ENCODE measurements at places on chromosomes 4 and X.

DNA sequence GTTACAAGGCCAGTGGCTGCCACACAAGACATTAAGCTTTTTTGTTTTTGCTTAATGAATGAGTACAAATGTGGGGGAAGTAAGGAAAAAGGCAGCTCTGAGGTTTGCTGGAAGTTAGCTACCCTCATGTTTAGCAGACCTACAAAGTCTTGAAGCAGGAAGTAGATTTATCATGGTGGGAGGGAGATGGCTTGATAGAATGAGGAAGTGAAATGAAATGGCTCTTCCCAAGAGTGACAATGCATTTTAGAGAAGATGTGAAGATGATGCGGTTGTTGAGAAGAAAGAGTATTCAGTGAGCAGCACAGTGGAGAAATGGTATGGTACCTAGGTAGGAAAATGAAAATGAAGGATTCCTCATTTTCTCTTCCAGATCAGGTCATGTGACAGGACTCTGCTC, 108.0 kb downstream of the SLIT2 start:
- DNase-seq, result no peak

- DNase-seq, result peak; percentile 93
These were observed 147.5 kb downstream of the TSPAN5 start for GRCh38 chr4:98510757-98511517.

- DNase-seq, result no peak
These were observed at the start of gene UGT2B11 for GRCh38 chr4:69214716-69215115. TSS of gene UGT2B11 (minus strand) at chr4:69214748. CDS start at chr4:69214722, 26 bp downstream.

DNA sequence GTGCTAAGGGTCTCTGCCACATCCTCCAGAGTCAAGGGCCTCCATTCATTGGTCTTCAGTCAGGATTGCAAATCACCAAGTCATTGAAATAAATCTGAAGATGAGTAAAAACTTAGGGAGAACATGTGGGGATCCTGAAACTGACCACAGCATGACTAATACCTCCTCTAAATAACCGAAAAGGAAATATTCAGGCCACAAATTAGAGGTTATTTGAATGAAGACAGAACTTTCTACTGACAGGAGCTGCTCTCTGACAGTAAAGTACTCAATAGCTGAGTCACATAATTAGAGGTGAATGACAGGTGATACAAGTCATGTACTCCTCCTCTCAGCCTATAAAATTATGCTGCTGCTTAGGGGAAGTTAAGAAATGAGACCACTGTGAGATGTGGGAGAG, 240.2 kb upstream of the F9 start:
- no peak for DNase-seq

DNA sequence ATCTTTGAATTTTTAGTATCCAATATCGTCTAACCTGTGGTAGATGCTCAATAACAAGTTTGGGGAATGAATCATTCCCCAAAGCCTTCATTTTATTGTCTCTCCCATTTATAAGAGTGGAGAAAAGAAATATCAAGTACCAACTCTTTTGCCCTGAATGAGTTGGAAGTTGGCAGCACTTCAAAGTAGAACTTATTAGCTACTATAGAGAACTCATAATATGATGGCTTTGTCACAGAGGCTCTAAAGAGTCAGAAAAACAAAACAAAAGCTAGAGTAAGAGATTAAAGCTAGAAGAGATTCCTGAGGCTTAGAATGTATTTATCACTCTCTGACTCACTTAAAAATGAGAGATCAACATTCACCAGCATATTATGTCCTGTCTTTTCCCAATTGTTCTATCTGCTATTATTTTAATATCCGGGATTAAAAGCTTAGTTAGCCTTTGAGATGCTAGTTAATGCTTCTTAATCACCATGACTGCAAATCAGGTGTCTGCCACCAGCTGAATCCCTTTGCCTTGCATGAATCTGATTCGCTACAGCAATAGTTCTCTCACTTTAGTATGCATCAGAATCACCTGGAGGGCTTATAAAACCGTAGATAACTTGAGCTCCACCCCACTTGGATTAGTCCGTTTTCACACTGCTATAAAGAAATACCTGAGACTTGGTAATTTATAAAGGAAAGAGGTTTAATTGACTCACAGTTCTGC, 77.9 kb downstream of the PALLD start:
- DNase-seq, result no peak

GRCh38 chr4:84389406-84389805, 109.7 kb downstream of the NKX6-1 start:
- no peak for DNase-seq

GRCh38 chrX:145630806-145631435, 186.7 kb upstream of the SLITRK2 start:
- no peak for DNase-seq

DNA sequence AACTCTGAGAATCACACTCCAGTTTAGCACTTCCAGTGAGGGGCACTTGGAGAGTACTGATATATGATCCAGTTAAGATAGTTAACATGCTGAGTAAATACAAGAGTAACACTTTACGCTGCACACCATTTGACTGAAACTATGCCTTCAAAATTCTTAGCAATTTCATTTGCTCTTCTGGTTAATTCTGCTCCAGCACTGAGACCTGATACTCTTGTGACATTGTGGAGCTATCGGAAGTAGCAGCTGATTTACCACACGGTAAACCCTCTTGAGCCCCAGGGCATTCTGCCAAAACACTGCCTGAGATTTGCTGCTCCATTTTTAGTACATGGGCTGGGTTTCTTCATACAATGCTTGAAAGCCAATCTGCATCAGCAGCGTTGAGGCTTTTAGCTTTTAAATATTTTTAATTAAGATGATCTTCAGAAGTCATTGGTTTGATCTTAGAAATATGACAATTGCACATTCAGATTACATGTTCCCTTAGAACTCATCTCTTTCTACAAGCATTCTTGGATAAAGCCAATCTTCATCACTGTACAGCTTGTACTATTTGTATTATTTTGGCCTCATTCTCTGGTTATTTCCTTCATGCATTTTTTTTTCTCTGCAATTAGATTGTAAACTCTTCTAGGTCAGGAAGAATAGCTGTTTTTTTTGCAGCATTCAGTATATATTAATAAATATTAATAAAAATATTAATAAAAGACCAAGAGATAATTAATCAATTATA, 67.8 kb upstream of the ETNPPL start:
- DNase-seq, result peak; percentile 64

GRCh38 chr4:73822389-73822788, 14.1 kb upstream of the CXCL6 start:
- DNase-seq, result no peak

GRCh38 chrX:40092808-40093435, 4.8 kb downstream of the BCOR start:
- DNase-seq, result no peak

DNA sequence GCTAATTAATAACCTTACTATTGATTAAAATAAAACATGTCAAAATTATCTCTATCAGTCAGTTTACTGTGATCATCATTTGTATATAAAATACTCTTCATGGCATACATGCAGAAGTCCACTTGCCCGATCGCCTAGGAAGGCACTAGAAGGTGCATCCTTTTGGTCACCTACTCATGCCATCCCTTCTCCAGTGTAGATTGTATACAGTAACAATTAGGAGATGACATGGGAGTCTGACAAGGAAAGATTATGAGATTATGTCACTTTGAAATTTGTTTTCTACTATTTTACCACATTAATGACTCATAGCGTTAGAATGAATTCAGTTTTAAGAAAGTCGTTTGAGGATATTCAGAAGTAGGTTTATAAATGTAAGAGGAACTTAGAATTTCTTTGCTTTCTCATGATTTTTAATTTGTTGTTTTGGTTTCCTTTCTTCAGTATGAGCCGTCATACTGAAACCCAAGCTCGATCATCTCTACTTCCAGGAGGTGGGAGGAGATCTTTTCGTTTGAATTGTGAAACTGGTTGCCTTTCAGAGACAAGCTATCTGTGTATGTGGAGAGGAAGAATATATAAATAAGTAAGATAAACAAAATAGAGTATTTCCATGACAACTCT, 51.1 kb upstream of the UNC5C start:
- no peak for DNase-seq

- DNase-seq, result no peak
These were observed 89.1 kb upstream of the CBR4 start for GRCh38 chr4:169098969-169099690.

DNA sequence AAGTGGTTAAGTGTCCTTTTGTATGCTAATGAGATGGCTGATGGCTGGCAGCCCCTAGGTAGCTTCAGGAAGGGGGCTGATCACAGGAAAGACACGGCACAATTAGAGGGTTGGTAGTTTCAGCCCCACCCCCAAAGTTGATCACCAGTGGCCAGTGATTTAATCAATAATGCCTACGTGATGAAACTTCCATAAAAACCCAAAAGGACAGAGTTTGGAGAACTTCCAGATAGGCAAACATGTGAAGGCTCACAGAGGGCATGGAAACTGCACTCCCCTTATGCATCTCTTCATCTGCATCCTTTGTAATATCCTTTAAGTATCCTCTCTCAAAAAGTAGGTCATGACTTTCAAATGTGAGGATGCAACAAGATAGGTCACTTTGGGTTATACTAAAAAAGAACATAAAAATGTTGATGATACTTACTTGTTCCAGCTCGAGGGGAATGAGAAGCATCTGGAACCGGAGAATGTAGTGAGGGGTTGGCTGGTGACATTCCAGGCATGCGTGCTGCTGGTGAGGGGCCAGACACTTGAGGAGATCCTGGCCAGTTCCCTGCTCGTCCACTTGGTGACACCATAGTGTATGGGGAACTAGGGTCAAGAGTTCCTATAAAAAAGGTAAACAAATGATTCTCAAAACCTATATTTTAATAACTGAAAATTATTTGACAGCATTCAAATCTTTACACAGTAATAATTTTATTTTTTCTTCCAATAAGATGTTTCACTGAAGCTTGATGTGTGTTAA, 16.7 kb upstream of the CXorf38 start:
- DNase-seq, result no peak

- DNase-seq, result no peak
These were observed at the start of gene IDUA for GRCh38 chr4:986879-987623. TSS of gene IDUA (plus strand) at chr4:987044. CDS start at chr4:987085, 41 bp downstream.

DNA sequence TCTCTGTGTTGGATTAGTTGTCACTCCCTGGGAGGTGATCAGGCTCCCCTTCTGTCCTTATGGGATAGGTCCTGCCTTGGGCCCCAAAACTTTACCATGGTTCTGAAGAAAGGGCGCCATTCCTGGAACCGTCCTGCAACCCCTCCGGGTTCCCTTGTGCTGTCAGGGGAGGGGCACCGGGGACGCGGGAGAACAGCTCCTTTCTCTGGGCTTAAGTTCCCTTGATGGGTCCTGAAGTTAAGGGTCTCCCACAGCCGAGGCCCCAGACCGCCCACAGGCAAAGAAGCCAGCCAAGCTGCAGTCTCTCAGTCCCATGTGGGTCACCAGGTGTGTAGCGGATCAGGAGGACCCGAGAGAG, 44.8 kb downstream of the UGT2A3 start:
- no peak for DNase-seq

- DNase-seq, result no peak
These were observed 628 bp downstream of the SCLT1 start for GRCh38 chr4:129092631-129093190.

DNA sequence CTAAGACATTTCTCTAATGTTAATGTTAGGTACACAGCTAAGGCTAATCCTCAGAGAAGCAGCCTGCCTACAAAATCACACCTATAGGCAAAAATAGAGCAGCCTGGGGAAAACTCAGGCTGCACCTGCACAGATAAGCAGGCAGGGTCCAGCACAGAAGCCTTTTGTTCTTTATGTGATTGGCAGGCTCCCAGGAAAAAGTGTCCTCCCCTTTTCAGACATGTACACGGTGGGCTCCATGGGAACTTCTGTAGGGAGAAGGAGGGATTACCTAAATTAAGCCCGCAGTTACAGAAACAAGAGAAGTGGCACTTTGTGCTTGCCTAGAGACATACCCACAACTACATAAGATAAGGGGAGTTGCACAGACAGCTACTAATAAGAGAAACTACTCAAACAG, 4.0 kb upstream of the HSPA4L start:
- no peak for DNase-seq

GRCh38 chrX:85994797-85995196, 52.6 kb downstream of the CHM start:
- no peak for DNase-seq

- no peak for DNase-seq
These were observed 335.0 kb downstream of the BMPR1B start for GRCh38 chr4:95092766-95093165.

GRCh38 chrX:150731795-150732194, 38.6 kb downstream of the MTMR1 start:
- peak; percentile 92 for DNase-seq

DNA sequence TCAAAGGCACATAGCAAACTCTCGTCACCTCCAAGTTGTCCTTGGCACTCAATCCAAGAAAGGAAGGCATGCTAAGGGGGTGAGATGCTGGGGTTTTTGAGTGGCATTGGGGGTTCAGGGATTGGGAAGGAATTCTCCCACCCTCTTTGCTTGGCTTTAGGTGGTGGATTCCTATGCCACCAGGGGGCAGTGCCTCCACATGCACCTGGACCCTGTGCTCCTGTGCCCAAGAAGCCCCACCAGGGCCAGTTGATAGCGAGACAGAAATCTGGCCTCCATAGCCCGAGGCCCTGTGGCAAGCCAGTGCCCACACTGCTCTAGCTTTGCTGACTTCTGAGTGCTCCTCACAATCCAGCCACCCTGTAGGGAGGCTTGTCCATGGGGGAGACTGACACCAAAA, 2.0 kb upstream of the FATE1 start:
- no peak for DNase-seq

GRCh38 chrX:98939456-98939855, 1470.6 kb downstream of the PCDH19 start:
- no peak for DNase-seq

DNA sequence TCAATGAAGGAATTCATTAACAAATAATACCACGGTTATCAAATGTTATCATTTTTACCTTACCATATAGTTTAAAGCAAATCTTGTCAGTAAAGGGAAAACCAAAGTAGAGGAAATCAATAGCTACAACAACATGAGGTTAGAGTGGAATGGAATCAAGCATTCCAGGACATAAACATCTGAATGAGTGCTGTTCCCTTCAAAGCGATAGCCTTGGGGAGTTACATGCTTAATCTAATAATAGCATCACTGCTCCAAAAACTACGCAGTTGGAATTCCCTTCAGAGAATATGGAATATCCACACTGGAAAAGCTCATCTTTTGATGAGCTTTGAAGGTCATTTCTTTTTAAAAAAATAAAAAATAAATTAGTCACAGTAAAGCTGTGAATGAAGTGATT, 31.2 kb downstream of the PDE5A start:
- peak; percentile 6 for DNase-seq

DNA sequence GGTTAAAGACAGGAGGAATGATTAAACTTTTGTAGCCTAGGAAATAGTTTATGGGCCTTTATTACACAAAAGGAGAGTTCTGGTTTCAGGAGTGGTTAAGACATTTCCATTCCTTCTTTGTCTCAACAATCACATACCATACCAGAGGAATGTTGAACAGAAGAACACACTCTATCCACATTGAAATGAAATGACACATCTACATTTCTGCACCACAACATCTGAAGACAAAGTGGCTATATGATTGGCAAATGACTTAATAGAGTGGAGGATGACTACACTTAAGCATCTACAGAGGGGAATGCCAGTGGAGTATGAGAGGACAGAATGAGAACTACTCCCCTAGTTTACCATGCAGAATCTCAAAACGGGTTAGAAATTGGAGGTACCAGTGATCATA, 8.0 kb downstream of the CYP2U1 start:
- no peak for DNase-seq

Data from skeletal muscle cell (primary cell).